ENCODE measurements at places on chromosomes 4 and X.

DNA sequence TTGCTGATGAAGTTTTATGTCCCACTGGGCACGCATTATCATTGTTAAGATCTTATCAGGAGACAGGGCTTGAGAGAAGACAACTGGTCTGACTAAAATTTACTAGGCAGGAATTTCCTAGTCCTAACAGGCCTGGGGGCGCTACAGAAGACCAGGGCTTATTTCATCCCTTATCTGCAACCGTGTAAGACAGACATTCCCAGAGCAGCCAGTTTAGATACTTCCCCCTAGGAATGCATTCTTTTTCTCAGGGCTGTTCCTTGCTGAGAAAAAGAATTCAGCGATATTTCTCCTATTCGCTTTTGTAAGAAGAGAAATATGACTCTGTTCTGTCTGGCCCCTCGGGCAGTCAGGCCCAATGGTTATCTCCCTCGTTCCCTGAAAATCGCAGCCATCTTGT is 93.8 kb downstream of the TLL1 start:
- ATAC-seq: no peak

- no peak for ATAC-seq
These were observed 25.5 kb upstream of the FAM120C start for GRCh38 chrX:54208531-54208930.

DNA sequence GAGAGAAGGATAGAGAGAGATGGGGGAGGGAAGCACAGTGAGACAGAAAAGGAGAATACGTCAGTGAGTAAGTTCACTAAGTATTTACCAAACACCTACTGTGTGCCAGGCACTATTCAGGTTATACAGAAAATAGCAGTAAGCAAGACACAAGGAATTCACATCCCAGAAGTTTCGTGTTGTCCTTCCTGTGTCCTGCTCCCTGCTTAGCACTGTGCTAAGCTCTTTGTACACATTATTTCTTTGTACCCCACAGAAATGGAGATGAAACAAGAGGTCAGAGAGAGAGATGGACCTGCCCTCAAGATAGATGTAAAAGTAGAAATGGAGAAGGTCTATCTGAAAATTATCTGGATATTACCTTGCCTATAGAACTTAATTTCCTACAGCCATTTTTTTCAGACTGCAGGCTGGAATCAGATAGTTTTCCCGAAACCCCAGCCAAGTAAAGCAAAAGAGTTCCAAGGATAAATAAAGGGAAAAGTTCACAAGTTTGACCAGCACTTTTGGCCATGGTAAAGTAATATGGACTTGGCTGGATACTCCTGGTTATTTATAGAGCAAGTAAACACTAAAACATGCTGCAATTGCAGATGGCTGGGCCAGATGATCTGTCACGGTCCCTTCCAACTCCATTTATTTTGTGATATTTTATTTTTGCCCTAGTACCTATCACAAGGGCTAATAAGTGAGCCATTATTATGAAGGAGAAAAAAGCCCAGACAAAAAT is 353.7 kb upstream of the SLC7A11 start:
- ATAC-seq: no peak

GRCh38 chr4:98610926-98611676 is 47.3 kb downstream of the TSPAN5 start:
- ATAC-seq: peak; percentile 26

DNA sequence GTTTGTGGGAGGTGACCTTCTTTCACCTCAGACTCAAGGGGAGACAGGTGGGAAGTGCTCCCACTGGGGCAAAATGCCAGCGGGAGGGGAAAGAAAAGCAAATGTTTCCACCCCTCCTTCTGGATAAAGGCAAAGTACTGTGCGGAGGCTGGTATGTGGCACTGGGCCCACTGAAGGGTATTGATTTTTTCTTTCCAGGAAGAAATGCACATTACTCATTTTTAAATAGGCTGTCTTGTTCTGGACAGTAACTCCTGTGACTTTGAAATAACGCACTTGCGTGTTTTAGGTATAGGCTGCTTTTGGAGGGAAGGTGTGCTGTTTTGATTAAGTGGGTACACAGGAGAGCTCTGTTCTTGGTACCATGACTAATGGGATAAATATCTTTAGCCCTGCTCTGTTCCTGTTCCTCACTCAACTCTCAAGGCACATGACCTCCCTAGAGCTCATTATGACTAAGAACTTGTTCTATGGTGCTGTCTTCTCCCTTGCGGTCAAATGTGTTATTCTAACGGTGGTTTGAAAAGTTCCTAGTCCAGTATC is 40.7 kb upstream of the MBTPS2 start:
- peak; percentile 68 for ATAC-seq

- no peak for ATAC-seq
These were observed 83.2 kb downstream of the GALNTL6 start for GRCh38 chr4:171896426-171896825.

DNA sequence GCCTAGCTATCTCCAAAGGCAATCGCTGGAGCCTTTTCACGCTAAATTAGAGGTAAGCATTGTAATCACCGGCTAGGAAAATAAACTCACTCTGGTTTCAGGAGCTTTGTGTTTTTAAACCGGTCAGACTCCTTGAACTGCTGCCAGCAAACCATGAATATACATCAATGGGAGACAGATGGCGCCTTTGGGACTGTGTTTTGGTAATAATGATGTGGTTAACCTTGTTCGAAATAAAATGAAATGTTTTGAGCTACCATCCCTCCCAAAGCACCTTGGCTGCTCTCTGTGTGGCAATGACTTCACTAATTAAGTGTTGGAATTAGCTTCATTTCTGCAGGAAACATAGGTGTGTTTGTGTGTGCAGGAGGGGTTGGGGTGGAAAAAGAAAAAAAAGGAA is 65.3 kb downstream of the CLNK start:
- ATAC-seq: no peak

DNA sequence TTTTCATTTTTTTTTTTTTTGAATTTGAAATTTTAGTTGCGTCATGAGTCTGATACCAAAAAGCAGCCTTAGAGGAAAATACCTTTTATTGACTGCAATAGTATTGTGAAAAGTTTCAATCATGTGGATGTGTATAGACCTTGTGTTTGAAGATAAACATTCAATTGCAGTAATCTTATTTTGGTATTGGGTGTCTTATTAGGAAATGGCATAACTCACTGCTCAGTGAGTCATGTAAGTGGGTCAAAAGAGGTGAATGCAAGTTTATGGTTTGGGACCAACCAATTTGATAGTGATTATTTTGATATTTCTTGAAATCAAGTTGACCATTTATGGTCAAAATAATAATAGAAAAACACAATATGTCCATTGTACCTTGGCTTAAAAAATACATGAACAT is 627.8 kb upstream of the SLIT2 start:
- no peak for ATAC-seq

DNA sequence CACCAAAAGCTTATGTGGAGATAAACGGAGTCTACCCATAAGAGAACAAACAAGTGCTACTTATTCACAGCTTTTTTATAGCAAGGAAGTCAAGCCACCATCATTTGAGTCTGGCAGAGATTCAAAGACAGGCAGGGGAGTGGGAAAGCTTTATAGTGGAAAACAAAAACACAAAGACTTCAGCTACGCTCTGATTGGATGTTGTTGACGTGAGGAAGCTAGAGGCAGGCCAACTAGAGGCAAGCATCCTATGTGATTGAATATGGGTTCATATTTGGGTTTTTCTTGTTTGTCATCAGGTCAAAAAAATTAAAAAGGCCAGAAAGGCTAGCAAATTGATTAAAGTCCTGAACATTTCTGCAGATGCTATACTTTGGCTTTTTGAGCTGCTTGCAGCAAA is 719 bp upstream of the TCEAL4 start:
- ATAC-seq: peak; percentile 34

GRCh38 chrX:136321532-136321931 is 20.8 kb downstream of the ADGRG4 start:
- ATAC-seq: no peak

- no peak for ATAC-seq
These were observed 160.3 kb upstream of the RASGEF1B start for GRCh38 chr4:81631958-81632441.

GRCh38 chr4:62117886-62118285 is 917.8 kb downstream of the ADGRL3 start:
- peak; percentile 76 for ATAC-seq

- no peak for ATAC-seq
These were observed 1557.9 kb downstream of the C4orf33 start for GRCh38 chr4:130653842-130654241.

- ATAC-seq: peak; percentile 5
These were observed 88.6 kb downstream of the HPRT1 start for GRCh38 chrX:134548257-134549201.

GRCh38 chr4:52931243-52931642 is 69.1 kb downstream of the RASL11B start:
- no peak for ATAC-seq

DNA sequence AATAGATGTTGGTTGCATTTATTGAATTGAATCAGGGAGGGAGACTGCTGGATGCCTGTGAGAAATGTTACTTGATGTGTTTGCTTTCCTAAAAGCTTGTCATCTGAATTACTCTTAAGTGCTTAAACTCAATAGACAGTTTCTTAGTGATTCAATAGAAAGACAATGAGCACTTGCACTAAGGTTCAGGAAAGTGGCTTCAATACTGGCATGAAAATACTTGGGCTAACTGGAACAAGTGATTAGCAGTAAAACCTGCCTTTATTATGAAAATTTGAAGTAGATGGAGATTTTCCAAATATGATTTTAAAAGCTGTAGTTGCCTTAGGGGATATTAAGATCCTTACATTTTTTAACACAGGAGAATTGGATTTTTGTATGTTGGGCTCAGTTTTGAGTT is 123.3 kb downstream of the RNF150 start:
- ATAC-seq: no peak

- ATAC-seq: no peak
These were observed 5.3 kb downstream of the NAT8L start for GRCh38 chr4:2064276-2064991.

GRCh38 chr4:143405075-143405730 is 68.5 kb downstream of the GAB1 start:
- ATAC-seq: no peak

DNA sequence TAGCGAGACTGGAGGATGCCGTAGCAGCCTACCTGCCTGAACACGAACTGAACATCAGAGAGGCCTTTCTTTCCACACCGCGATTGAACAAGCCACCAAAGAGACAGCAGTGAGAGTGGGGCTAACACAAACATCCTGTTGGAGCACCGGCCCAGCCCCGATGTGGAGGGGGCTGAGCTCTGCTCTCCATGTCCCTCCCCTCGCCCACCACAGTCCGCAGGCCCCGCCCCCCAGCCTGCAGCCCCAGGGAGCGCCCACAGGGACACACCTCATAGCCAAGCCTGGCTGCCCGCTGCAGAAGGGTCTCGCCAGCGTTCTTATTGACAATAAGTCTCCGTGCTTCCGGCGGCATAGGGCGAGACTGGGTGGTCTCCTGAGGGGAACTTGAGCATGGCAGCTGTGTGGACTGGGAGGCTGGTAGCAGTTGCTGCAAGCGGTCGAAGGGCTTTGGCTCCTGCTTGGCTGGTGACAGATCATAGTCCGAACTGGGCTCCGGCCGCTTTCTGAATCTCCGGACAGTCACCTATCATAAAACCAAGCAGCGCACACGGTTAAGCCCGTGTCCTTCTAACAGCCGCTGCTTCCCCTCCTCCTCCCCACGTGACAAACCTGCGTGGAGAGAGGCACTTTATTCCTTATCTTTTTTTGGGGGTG is 35.8 kb downstream of the BCOR start:
- ATAC-seq: no peak

DNA sequence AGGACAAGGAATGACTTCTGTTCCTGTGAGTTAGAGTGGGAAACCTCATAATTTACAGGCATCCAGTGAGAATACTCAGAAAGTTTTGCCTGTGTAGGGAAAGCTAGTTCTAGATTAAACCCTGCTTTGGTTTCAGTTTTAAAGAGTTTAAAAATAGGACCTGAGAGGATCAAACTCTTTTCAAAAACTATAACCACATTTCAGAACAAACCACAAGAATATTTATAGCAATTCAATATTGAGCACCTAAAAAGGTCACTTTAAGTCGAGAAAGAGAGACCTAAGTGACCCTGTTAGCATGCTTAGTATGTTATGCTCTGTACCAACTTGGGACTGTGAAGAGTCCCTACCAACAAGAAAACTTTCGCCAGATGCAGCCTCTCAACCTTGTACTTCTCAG is 17.4 kb upstream of the PWWP3B start:
- ATAC-seq: no peak

GRCh38 chr4:41359422-41359775 is 102.7 kb downstream of the UCHL1 start:
- ATAC-seq: no peak

DNA sequence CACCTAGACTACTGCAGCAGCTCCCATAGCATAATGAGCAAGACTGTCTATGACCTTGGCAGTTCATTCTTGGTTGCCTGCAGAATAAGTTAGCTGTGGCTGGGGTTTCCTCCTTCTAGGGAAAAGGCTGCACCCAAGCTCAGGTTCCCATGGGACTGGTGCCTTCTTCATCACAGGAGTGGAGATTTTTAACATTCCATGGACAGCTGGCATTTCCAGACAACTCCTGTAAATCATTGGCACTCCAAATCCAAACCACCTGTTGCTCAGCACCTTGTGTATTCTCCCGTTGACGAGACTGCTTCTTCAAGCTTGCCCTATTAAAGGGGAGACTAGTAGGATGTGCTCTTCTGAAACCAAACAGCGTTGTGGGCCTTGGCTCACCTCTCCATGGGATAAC is 7.8 kb upstream of the NUP54 start:
- ATAC-seq: no peak

- no peak for ATAC-seq
These were observed 132.7 kb downstream of the ARHGAP24 start for GRCh38 chr4:85607624-85608023.

- ATAC-seq: no peak
These were observed at the start of gene NAT8L for GRCh38 chr4:2059046-2059725. NAT8L (plus strand) TSS chr4:2059327; CDS start chr4:2059512, 185 bp downstream.

DNA sequence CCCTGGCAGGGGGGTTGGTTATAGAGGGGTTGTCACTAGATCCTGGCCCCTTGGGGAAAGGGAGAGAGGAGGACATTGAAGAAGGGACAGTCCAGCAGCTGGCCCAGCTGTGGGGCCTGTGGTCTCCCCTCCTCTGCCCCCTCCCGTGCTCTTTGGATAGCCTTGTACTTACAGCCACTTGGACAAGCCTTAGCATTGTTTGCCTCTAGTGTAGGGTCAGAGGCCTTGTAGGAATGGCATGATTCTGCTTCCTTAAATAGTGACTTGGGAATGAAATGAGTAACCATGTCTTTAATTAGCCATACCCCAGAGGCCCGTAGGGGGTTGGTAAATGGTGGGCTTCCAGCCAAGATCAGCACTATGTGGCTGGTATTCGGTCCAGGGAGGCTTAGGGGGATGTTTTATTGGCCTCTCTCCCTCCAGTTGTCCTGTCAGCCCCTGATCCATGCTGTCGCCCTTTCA is 230.6 kb downstream of the PTTG2 start:
- peak; percentile 52 for ATAC-seq

DNA sequence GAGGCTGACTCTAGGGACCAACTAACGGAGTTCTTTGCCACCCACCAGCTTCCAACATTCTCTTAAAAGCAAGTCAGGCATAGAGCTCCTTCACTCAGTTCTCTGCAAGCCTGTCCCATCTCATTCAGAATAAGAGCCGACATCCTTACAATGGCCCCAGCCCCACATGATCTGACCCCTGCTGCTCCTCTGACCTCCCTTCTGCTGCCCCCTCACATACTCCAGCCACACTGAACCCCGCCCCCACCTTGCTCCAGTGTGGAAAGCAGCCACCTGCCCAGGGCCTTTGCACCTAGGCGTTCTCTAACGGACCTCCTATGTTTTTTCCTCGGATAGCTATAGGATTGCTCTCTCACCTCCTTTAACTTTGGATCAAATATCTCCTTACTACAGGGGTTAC is 143.2 kb upstream of the ETNPPL start:
- no peak for ATAC-seq

All from SK-N-SH treated with all-trans-retinoic acid at 6 μM for 48 hours (cell line).